SK-N-MC (cell line): ENCODE measurements at places on chromosomes 3 and 15.

DNA sequence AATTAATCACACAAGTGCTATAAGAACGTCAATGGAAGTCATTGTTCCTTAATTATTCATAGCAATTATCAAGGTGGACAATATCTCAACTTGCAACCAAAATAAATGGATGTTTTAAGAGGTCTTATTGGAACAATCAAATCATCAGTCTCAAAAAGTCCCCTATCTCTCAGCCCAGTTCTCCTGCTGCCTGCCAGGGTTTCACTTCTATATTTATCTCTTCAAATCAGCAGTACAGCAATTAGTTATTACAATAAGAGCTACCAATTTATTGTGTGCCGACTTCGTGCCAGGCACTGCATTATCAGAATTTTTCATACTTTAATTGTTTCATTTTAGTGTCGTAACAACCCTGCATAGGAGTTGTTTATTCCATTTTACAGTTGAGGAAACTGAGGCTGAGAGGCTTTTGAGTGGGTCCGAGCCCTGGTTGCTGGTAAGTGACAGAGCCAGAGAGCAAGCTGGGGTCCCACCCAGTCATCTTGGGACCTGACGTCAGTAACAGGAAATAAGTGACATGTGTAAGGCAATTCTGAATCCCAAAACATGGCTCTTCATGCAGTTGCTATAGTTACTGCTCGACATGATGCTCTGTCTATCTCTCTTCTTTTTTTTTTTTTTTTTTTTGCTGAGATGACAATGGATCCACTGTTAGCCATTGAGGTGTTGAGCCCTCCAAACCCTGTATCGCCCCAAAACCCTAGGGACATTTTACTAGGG, 8.8 kb upstream of the KCTD6 start:
- DNase-seq, result no peak

DNA sequence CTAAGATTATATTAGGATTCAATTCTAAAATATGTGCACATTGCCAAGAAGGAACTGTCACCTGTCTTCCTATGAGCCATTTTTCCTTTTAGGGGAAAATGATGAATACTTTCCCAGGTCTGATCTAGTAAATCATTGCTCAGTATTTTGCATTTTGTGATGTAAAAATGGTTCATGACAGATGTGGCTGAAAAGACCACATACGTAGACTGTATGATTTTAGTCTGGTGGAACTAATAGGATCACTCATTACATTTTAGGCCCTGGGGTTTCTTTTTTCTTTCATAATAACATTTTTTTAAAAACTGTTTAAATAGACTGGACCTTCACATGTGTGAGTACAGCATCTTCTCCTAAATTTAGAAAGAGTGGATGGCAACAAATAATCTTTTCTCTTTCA, 201.7 kb upstream of the MLF1 start:
- DNase-seq, result no peak

DNA sequence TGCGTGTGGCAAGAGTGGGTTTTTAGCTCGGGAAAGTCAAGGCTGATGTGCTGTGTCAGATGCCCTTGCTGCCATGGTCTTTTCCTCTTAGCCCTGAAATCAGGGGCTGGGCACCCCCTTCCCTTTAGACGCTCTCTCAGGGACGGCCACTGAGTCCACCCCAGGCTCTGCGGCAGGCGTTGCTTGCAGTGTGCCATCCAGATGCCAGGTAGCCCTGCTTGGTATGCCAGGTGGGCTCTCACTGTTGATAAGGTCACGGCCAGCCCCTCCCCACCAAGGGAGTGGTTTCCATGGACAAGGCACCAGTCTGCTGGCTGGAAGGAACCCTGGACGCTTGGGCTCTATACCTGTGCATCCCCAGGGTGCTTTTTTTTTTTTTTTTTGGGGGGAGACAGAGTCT, 24.6 kb downstream of the FGD5 start:
- DNase-seq, result no peak

DNA sequence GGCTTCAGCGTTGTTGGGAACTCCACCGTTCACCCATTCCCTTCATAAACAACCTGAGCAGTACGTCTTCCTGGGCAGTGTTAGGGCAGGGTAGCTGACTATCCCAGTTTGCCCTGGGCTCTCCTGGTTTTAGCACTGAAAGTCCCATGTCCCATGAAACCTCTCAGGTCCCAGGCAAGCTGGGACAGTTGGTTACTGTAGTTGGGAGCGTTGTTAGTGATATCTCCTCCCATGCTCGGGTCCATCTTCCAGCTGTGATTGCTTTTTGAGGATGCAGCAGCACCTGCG, 60.9 kb upstream of the HERC1 start:
- no peak for DNase-seq

GRCh38 chr3:96236522-96236921, 577.9 kb upstream of the EPHA6 start:
- no peak for DNase-seq

- DNase-seq, result no peak
Observed at GRCh38 chr3:110180733-110181132, 843.4 kb upstream of the DPPA4 start.

DNA sequence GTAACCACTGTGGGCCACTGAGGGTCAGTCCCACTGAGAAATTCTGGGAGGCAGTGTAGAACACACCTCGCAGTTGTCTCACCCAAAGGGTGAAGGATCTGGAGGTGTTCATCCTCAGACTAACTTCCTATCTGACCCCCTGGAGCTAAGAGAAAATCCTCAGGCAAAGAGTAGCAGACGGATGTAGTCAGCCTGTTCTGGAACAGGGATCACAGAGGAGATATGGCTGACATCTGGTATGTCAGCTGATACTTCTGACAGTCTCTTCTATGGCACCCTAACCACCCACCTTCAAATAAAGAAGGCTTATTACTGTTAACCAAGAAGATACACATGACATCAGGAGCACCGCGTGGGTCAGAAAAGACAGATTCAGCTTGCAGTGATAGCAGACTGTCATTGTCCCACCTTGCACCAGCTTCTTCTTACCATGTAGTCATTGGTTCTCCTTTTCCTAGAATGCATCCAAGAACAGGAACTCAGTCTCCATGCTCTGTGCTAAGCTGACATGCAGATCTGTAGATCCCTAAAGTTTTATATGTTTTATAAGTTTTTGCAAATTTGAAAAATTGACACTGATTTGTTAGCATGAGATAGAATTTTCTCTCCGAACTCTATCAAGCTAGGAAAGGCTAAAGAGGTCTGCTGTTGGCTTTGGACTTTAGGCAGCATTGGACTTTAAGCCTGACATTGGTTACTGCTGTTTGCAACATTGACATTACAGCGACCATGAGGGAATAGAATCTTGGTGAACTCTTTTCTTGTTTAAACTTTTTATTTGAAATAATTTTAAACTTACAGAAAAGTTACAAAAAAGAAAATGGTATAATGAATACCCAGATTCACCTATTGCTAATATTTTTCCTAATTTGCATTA, 60.4 kb downstream of the KBTBD12 start:
- no peak for DNase-seq

DNA sequence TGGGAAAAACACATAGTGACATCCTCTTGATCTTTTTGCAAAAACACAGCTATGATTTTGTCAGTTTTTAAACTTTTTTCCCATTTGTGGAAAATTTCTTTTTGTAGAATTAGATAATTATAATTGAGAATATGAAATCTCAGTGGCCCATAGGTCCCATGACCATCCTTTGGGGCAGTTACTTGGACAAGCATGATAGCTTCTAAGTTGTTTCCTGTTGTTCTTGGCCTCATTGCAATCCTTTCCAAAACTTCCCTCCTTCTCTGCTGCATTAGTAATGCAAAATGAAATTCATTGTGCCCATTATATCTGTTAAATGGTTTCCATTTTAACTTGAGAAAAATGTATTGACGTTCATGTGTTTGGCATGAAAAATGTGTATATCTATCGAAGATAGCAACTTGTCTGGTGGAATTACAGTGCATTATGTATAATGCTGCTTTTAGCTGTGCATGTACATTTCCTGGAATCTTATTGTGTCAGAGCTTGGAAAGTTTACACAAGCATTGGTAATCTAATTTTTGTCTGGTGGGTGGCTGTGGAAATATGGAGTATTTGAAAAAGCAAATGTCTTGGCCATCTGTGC, 70.0 kb downstream of the MDFIC2 start:
- no peak for DNase-seq

- no peak for DNase-seq
Observed at GRCh38 chr3:184345317-184346144, 8.1 kb downstream of the FAM131A start.

- DNase-seq, result no peak
Observed at GRCh38 chr3:193938613-193939012, 197.3 kb upstream of the HES1 start.

- no peak for DNase-seq
Observed at GRCh38 chr3:122012821-122013220, 9.2 kb downstream of the ILDR1 start.

DNA sequence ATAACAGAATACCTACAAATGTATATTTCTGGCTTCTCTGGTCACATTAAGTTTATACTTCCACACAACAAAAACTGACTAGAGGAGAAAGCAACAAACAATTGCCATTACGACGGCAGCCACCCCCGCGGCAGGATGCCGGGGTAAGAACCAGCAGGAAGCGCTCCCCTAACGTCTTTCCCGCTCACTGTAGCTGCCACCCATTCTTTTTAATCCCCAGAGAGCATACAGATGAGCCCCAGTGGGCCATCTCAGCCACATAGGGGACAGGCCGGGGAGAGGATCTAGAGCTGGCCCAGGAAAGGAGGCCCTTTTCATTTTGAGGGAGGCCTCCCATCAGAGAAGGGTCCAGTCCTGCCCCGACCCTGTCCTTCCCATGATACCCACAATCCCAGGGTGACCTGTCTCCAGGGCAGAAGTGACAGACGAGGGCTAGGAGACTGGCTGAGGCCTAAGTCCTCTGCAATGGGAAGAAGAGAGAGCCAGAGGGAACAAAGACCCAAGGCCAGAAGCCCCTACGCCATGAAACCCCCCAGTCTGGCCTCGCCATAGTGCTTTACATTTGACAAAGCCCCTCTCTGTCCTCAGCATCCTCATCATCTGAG, 3.6 kb upstream of the CALML4 start:
- DNase-seq, result no peak

GRCh38 chr3:71513081-71513480, 70.4 kb downstream of the FOXP1 start:
- no peak for DNase-seq

- DNase-seq, result no peak
Observed at GRCh38 chr3:131218196-131218595, 163.4 kb upstream of the NUDT16 start.

- no peak for DNase-seq
Observed at GRCh38 chr15:35757361-35757760, 211.4 kb upstream of the DPH6 start.

DNA sequence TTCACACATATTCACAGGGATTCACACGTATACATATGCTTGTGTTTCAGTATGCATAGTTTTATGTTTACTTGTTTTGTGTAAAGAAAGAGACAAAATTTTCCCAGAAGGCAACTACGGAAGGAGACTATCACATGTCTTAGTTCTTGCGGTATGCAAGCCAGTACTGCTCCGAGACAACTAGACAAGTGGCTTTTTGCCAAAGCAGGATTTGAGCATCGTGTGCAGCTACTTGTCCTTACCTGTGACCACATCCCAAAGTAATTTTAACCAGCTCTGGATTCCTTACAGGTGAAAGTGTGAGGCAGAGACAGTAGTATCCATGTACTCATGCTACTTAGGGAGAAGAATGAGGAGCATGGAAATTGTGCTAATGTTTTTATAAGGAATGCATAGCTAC, 591.4 kb upstream of the NR2F2 start:
- no peak for DNase-seq

DNA sequence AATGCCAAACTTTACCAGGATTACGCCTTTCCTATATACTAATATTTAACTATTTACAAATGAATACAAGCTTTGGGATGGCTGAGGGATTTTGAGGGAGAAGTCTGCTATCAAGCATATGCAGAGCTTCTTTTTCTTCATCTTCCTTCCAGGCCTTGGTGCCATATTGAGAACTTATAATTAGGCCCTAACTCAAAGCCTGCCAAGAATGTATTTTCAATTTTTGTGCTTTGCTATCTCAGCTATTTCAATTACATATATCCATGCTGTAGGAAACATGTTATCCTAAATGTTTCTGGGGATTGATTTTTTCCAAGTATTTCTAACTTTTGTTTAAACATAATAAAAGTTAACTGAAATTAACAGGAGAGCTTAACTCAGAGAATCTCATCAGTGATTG, 425.0 kb upstream of the GRM7 start:
- no peak for DNase-seq

- DNase-seq, result no peak
Observed at GRCh38 chr3:49883998-49884397, 14.3 kb upstream of the CAMKV start.

GRCh38 chr3:141045849-141046248, 5.3 kb upstream of the SPSB4 start:
- DNase-seq, result no peak

DNA sequence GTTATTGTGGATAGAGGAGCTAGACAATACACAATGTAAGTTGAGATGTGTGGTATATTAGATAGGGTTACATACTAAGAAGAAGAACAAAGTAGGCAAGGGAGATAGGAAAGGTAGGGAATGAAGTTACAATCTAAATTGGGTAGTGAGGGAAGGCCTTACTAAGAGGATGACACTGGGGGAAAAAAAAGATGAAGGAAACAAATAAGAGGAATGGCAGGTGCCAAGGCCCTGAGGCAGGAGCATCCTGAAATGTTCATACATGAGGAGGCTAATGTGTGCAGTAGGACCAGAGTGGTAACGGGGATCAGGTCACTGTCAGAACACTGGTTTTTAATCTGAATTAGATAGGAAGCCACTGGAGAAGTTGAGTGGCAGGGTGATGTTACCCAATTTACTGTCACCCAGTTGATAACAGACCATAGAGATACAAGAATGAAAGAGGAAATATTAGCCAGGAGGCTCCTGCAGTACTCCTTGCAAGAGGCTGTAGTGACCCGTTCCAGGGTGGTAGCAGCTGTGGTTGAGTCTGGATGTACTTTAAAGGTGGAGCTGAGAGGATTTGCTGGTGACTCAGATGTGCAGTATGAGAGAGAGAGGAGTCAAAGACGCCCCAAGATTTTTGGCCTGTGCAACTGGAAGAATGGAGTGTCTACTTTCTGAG, 14.4 kb downstream of the RTP1 start:
- no peak for DNase-seq

DNA sequence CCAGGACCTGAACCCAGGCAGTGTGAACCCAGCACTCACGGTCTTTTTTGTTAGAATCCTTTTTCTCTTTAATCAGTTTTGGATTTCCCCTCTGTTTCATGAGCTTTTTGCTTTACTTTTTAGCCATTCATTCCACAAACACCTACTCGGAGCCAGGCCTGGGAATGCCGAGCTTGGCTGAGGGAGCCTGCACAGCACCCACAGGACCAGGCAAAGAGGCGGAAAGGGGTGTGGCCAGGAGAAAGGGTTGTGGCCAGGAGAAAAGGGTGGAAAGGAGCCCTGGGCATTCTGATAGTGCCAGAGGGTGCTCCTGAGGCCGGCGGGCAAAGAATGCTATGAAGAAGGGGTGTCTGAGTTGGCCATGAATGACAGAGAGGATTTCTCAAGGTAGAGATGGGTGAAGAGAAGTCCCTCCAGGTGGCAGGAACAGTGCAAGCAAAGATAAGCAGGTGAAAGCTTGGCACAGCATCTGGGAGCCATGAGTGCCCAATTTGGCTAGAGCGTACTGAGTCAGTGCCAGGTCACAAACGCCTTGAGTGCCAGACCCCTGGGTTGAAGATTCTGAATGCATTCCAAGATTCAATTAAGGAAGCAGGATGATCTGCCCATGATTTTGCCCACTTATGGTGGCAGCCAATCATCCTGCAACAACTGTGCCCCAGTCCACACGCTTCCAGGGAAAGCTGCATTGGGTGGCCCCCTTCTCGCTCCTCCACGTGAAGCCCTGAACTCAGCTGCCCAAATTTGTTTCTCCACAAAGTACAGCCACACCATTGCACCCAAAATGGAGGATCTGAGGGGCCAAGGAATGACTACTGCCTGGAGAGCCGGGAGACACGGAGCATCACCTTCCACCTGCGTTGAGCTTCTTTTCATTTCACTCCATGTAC, 157.2 kb downstream of the XXYLT1 start:
- DNase-seq, result no peak
